ENCODE measurements at places on chromosomes 3 and 15.

DNA sequence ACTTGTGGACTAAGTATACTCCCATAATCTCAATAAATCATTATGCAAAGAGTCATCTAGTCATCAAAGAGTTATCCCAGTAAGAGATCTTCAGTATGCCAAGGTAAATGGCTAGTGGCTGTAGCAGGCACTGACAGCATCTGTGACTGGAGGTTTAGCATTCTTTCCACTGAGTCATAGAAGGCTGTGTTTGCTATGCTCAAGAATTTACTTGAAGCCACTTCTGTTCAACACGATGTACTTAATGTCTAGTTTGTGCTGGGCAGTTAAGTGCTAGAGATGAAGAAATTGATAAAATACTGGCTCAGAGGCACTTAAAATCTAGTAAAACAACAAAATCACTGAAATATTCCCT, 13.0 kb downstream of the ZBED2 start:
- H3K36me3 ChIP-seq: peaks cover 88% of the 10 kb centered on the region
- H3K27me3 ChIP-seq: no peaks in the 10 kb centered on the region
- H3K4me3 ChIP-seq: no peak overlapping the region
- no peak for DNase-seq

DNA sequence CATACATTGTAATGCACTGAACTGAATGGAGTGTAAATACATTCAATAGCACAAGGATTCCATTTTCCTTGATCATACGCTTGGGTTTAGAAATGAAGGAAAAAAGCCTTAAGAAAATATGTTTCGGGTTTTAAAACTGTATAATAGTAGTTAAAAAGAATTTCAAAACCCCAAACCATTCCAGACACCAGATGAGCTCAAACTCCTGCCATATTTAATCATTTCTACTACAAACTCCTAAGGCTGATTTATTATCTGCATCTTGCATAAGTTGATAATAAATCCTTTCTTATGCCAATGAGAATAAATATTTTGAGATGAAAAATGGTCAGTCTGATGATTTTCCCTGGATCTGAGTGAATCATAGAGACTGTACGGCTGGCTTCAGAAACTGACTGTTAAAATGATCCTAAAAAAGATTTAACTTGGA, 51.0 kb downstream of the NR1D2 start:
- no peak for DNase-seq
- no peaks in the 10 kb centered on the region for H3K27me3 ChIP-seq
- no peak overlapping the region for H3K4me3 ChIP-seq
- H3K4me1 ChIP-seq: peaks cover 6% of the 10 kb centered on the region

GRCh38 chr3:117898722-117899522, 1135.7 kb downstream of the IGSF11 start:
- H3K27me3 ChIP-seq: no peaks in the 10 kb centered on the region
- H3K27ac ChIP-seq: no peak overlapping the region
- no peaks in the 10 kb centered on the region for H3K4me1 ChIP-seq
- no peak overlapping the region for H3K4me3 ChIP-seq

- H3K4me3 ChIP-seq: no peak overlapping the region
- no peaks in the 10 kb centered on the region for H3K27me3 ChIP-seq
- no peaks in the 10 kb centered on the region for H3K4me1 ChIP-seq
- no peak overlapping the region for H3K27ac ChIP-seq
Measured at GRCh38 chr3:154113609-154114008, 7.6 kb upstream of the ARHGEF26 start.

All from T-cell (primary cell).